ENCODE measurements at places on chromosomes 2 and 18.

DNA sequence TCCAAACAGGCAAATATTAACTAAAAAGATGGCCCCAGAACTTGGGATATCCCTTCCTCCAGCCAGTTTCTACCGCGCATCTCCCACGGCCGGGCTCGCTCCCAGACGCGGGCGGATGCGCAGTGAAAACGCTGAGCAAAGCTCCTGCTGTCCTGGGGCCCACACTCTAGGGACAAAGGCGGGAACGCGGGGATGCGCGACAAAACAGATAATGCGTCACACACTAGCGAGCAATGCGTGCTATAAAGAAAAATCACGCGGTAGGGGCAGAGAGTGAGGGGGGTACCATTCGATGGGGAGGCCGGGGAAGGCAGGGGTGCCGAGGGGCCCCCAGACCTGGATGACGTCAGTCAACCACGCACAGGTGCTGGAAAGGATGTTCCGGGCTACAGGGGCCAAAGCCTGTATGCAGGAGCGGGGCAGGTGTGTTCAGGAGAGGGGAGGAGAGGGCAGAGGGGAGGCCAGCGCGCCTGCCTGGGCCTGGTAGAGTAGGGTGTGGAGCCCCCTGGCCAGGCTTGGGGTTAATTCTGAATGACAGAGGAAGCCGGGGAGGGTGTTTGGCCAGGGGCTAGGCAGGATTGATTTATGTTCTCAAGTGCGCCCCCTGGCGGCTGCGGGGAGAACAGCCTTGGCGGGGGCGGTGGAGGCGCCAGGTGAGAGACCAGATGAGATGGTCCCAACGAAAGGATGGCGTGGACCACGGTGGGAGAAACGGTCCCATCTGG lies 14.9 kb upstream of the ITM2C start:
- peak; percentile 52 for DNase-seq

DNA sequence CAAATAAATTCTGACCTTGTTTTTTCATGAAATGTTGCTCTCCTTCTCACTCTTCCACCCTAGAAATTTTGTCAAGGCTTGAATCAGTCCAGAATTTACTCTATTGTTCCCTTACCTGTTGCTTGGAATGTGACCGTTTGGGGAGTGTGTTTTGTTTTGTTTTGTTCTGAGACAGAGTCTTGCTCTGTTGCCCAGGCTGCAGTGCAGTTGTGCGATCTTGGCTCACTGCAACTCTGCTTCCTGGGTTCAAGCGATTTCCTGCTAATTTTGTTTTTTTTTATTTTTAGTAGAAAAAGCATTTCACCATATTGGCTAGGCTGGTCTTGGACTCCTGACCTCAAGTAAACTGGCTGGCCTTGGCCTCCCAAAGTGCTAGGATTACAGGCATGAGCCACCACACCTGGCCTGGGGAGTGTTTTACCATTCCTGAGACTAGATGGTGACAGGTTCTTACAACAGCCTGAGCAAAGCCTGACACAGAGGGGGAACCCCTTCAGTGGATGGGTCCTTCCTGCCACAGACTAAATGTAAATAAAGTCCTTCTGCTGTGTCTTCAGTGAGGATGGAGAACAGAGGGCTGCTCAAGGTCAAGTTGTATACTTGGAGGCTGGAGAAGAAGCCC lies 52.0 kb downstream of the HAUS1 start:
- DNase-seq, result no peak

DNA sequence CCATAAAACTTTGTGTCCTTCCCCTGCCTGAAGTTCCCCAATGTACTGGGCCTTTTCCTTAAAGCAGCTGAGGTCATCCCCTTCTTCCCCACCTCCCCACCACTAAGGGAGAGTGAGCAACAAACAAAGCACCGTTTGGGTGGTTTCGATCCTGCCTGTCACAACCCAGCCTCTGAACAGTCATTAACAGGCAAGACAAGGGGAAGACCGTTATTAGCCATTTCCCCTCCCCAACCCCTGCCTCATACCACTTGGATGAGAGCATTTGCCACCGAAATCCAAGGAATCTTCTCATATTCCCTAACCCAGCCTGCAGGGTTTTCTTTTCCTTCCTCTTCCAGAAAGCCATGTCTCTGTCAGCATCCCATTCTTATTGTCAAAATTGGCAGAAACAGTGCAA lies 65.6 kb downstream of the STRADB start:
- DNase-seq, result no peak

- DNase-seq, result no peak
Observed at GRCh38 chr2:181742922-181743722, 62.8 kb upstream of the NEUROD1 start.

- no peak for DNase-seq
Observed at GRCh38 chr2:151946899-151947812, 118.9 kb upstream of the ARL5A start.
